ENCODE measurements at places on chromosomes 2 and 18.

DNA sequence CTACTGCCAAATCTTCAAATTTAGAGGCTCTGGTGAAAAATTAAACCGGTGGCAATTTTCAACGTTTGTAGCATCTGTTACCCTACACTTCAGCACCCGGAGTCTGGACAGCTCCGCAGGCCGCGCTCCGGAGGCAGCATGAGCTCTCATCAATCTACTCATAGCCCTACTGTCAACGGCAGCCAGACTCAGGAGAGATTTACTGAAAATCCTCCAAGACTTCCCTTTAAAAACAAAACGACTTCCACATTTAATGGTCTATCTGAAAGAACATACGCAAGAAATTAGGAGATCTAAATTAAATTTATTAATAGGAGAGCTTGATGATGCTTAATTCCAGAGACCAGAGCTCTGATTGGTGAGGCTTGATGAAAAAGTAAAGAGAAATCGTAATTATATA is 970 bp upstream of the ADCYAP1 start:
- H3K27me3 ChIP-seq: peaks cover 73% of the 10 kb centered on the region
- peaks cover 15% of the 10 kb centered on the region for H3K4me1 ChIP-seq
- peak; percentile 62 for DNase-seq
- no peak overlapping the region for H3K4me3 ChIP-seq
- H3K27ac ChIP-seq: peak overlapping the region; percentile 54

GRCh38 chr2:222745836-222746559 is 74.5 kb downstream of the MOGAT1 start:
- H3K27me3 ChIP-seq: peaks cover 20% of the 10 kb centered on the region
- peaks cover 4% of the 10 kb centered on the region for H3K36me3 ChIP-seq
- no peak overlapping the region for H3K4me3 ChIP-seq
- peaks cover 30% of the 10 kb centered on the region for H3K4me1 ChIP-seq

DNA sequence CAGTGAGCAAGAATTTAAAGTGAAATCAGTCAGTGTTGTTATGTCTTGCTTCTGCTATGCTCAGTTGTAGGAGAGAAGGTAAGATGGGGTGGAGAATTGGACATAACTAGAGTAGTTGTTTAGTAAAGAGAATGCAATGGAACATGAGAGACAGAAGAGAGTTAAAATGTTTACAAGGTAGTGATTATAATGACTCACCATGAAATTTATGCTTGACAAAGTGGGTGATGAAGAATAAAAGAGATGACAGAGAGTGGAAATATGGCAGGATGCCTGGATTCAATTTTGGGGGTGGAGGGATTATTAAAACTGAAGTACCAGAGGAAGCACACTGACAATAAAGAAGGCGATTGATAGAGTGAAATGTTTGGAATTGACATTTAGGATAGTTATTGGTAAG is 10.6 kb downstream of the SCG2 start:
- H3K36me3 ChIP-seq: no peaks in the 10 kb centered on the region
- no peak for DNase-seq
- H3K27me3 ChIP-seq: peaks cover 2% of the 10 kb centered on the region
- H3K27ac ChIP-seq: no peak overlapping the region
- H3K4me1 ChIP-seq: no peaks in the 10 kb centered on the region

DNA sequence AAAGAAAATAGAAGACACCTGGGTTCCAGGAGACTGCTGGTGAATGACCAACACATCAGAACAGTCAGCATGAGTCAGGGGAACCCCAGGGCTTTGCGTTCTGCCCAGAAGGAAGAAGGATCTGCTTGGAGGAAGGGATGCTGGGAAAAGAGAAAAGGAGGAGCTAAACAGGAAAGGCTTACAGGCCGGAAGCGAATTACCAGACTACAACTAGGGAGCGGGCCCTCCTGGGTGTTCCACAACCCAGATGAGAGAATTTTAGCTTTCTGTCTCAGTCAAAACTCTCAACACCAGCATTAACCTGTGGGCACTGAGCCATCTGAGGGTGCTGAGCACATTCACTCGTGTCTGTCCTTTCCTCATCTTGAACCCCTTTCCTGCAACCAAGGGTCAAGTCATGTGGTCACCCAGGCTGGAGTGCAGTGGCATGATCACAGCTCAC is 19.2 kb downstream of the CDC42EP3 start:
- H3K27ac ChIP-seq: peak overlapping the region; percentile 20
- DNase-seq: no peak
- no peaks in the 10 kb centered on the region for H3K27me3 ChIP-seq
- peaks cover 81% of the 10 kb centered on the region for H3K4me1 ChIP-seq

GRCh38 chr2:112566104-112566503 is 18.3 kb upstream of the CHCHD5 start:
- H3K27ac ChIP-seq: peak overlapping the region; percentile 3
- peaks cover 12% of the 10 kb centered on the region for H3K4me1 ChIP-seq
- H3K4me3 ChIP-seq: no peak overlapping the region
- DNase-seq: no peak

- H3K27ac ChIP-seq: no peak overlapping the region
- H3K27me3 ChIP-seq: no peaks in the 10 kb centered on the region
- no peaks in the 10 kb centered on the region for H3K4me1 ChIP-seq
- no peak for DNase-seq
- H3K36me3 ChIP-seq: peaks cover 21% of the 10 kb centered on the region
Observed at GRCh38 chr18:62736077-62736855, 20.9 kb downstream of the PHLPP1 start.

DNA sequence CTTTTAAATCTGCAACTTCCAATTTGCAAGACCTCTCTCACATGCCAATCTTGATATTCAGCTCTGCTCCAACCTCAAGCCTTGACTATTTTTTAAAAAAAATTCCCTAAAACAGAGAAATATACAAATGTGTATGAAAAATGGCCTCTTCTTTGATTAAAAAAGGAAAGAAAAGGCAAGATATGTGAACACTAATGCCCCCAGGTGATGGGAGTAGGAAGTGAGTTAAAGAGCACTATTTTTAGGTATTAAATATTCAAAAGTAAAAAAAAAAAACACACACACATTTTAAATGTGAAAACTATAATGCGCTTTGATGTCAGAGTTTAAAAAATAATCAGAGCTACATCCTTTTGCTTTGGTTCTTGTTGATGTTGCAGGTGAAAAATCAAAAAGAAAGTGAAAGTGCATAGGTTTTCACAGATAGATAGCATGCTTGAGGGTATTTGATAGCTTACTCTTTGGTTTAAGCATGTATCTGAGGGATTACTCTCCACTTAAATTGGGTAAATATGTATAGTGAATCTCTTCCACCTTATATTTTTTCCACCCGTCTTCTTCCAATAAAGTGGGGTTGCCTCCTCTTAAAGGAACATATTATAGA is 406.0 kb upstream of the POU3F3 start:
- no peak for DNase-seq
- no peaks in the 10 kb centered on the region for H3K4me1 ChIP-seq
- no peaks in the 10 kb centered on the region for H3K27me3 ChIP-seq
- no peaks in the 10 kb centered on the region for H3K36me3 ChIP-seq
- no peak overlapping the region for H3K27ac ChIP-seq

- no peak overlapping the region for H3K4me3 ChIP-seq
- no peak for DNase-seq
- H3K27ac ChIP-seq: no peak overlapping the region
Observed at GRCh38 chr2:120963997-120964705, 228.5 kb downstream of the GLI2 start.

DNA sequence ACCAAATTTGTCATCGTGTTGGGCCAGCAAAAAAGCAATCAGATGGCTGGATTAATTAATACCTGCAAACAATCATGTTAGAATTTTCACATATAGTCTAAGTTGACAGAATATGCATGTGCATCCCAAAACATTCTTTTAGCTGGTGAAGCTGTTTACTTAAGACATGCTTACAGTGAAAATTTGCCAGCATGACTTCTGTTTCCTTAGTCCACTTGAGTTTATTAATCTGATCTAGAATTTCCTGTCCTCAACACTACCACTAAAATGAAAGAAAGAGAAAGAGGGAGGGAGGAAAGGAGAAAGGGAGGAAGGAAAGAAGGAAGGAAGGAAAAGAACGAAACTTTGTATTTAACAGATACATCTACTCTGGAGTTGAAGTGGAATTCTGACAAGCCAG is 2109.9 kb upstream of the PIK3C3 start:
- H3K4me3 ChIP-seq: no peak overlapping the region
- H3K36me3 ChIP-seq: no peaks in the 10 kb centered on the region
- no peaks in the 10 kb centered on the region for H3K27me3 ChIP-seq
- H3K4me1 ChIP-seq: no peaks in the 10 kb centered on the region

GRCh38 chr2:68403199-68403644 is 38.1 kb downstream of the PLEK start:
- H3K36me3 ChIP-seq: peaks cover 54% of the 10 kb centered on the region
- H3K4me3 ChIP-seq: no peak overlapping the region
- peaks cover 21% of the 10 kb centered on the region for H3K4me1 ChIP-seq
- no peak overlapping the region for H3K27ac ChIP-seq
- DNase-seq: no peak

DNA sequence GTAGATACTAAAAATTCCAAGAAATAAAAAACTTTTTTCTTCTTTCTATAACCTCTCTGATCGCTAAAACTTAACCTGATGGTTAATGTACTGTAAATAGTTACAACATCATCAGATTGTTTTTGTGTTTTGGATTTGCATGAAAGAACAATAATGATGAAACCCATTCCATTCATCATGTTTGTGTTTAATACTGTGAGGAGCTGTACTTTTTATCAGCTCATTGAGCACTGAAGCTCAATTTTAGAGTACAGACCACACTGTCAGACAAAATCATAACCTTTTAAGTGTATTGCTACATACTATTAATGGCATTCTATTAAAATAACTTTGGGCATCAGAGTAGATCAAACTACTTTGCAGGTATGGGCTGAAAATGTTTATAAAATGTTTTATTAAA is 14.8 kb upstream of the BBS5 start:
- no peaks in the 10 kb centered on the region for H3K36me3 ChIP-seq
- H3K27ac ChIP-seq: no peak overlapping the region
- no peaks in the 10 kb centered on the region for H3K4me1 ChIP-seq
- H3K27me3 ChIP-seq: peaks cover 2% of the 10 kb centered on the region
- no peak for DNase-seq
- no peak overlapping the region for H3K4me3 ChIP-seq

- no peaks in the 10 kb centered on the region for H3K27me3 ChIP-seq
- H3K4me1 ChIP-seq: peaks cover 63% of the 10 kb centered on the region
- no peak for DNase-seq
- peak overlapping the region; percentile 87 for H3K27ac ChIP-seq
- H3K4me3 ChIP-seq: peak overlapping the region; percentile 83
Observed at GRCh38 chr2:174683392-174683759, 80.9 kb downstream of the CHRNA1 start.

- peaks cover 6% of the 10 kb centered on the region for H3K4me1 ChIP-seq
- H3K4me3 ChIP-seq: no peak overlapping the region
- H3K36me3 ChIP-seq: no peaks in the 10 kb centered on the region
- DNase-seq: no peak
- no peak overlapping the region for H3K27ac ChIP-seq
Observed at GRCh38 chr2:212908031-212908430, 243.4 kb downstream of the IKZF2 start.

DNA sequence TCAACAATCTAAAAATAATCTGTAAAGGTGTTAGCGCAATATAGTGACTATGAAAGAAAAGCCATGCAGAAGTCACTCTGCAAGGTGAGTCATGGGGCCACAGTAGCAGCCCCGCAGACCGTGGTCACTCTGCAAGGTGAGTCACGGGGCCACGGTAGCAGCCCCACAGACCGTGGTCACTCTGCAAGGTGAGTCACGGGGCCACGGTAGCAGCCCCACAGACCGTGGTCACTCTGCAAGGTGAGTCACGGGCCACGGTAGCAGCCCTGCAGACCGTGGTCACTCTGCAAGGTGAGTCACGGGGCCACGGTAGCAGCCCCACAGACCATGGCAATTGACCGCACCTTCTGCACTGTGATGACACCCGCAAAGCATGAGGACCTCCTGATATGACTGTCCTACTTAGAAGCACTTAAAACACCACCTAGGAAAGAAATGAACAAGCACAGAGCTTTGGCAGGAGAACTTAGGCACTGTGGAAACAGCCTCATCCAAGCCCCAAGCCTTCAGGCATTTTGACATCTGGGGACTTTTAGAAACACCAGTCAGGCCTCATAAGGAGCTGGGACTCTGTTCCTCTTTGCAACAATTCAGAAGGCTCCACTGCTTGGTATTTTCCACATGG is 70.1 kb downstream of the LDLRAD4 start:
- peaks cover 7% of the 10 kb centered on the region for H3K36me3 ChIP-seq
- no peak overlapping the region for H3K4me3 ChIP-seq
- DNase-seq: peak; percentile 71
- peaks cover 75% of the 10 kb centered on the region for H3K4me1 ChIP-seq

- H3K36me3 ChIP-seq: peaks cover 10% of the 10 kb centered on the region
- peaks cover 10% of the 10 kb centered on the region for H3K4me1 ChIP-seq
- no peak overlapping the region for H3K4me3 ChIP-seq
- peak; percentile 57 for DNase-seq
- H3K27ac ChIP-seq: no peak overlapping the region
- H3K27me3 ChIP-seq: no peaks in the 10 kb centered on the region
Observed at GRCh38 chr18:56709463-56709862, 58.3 kb downstream of the WDR7 start.

GRCh38 chr2:41222593-41222992 is 770.7 kb upstream of the SLC8A1 start:
- H3K4me1 ChIP-seq: no peaks in the 10 kb centered on the region
- no peak overlapping the region for H3K27ac ChIP-seq
- no peak for DNase-seq
- H3K27me3 ChIP-seq: no peaks in the 10 kb centered on the region

GRCh38 chr2:8539743-8540551 is 141.9 kb upstream of the ID2 start:
- H3K4me3 ChIP-seq: no peak overlapping the region
- H3K27ac ChIP-seq: peak overlapping the region; percentile 100
- no peaks in the 10 kb centered on the region for H3K27me3 ChIP-seq
- peak; percentile 36 for DNase-seq
- H3K36me3 ChIP-seq: no peaks in the 10 kb centered on the region

DNA sequence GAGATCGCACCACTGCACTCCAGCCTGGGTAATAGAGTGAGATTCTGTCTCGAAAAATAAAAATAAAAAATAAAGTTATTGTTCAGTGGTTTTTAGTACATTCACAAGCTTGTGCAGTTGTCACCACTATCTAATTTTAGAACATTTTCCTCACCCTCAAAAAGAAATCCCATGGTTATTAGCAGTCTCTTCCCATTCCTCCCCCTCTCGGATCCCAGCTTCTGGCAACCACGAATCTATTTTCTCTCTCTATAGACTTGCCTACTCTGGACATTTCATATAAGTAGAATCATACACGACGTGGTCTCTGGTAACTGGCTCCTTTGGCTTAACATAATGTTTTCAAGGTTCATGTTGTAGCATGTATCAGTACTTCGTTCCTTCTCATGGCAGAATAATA is 38.6 kb downstream of the CABLES1 start:
- no peak overlapping the region for H3K27ac ChIP-seq
- DNase-seq: no peak
- peaks cover 22% of the 10 kb centered on the region for H3K27me3 ChIP-seq
- no peak overlapping the region for H3K4me3 ChIP-seq

- H3K4me1 ChIP-seq: peaks cover 59% of the 10 kb centered on the region
- no peak overlapping the region for H3K4me3 ChIP-seq
- peaks cover 48% of the 10 kb centered on the region for H3K36me3 ChIP-seq
Observed at GRCh38 chr2:204004912-204005311, 68.3 kb downstream of the ICOS start.

DNA sequence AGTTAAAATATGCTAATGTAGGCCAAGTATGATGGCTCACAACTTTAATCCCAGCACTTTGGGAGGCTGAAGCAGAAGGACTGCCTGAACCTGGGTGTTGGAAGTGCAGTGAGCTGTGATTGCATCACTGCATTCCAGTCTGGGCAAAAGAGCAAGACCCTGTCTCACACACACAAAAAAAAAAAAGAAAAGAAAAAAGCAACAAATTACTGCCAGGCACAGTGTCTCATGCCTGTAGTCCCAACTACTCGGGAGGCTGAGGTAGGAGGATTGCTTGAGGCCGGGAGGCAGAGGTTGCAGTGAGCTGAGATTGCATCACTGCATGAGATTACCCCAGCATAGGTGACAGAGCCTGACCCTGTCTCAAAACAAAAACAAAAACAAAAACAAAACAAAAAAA is 110.6 kb downstream of the PRELID3A start:
- H3K27me3 ChIP-seq: peaks cover 6% of the 10 kb centered on the region
- no peaks in the 10 kb centered on the region for H3K4me1 ChIP-seq
- no peak overlapping the region for H3K27ac ChIP-seq
- no peaks in the 10 kb centered on the region for H3K36me3 ChIP-seq
- no peak for DNase-seq
